Spleen (tissue), 13 donors: ENCODE measurements at places on chromosomes 3 and 15. TPM values are rescaled to one million over a fixed set of nuclear protein-coding genes. Genes with fewer than 3 reads are reported as not detected.

DNA sequence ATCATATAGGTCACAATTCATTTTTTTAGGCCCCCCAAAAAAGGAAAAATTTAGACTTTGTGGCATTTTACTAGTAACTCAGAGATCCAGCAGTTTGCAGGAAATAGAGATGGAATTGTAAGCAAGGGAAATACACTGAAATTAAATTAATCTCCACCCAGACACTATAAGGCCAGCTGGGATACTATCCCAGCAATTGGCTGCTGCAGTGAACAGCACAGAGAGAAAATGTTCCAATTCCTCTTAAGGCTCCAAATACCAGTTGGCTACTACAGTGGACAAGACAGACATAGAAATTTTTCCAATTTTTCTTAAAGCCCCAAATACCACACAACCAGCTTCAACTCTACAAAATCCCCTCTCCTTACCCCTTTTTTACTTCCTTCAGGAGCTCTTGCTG is 78.9 kb downstream of the ULK4 start:
- no peak for DNase-seq

- DNase-seq = peak; percentile 72
These were observed 1.1 kb downstream of the HEG1 start for GRCh38 chr3:125054449-125055329.

GRCh38 chr3:89851974-89852621 is 744.7 kb downstream of the EPHA3 start:
- DNase-seq = no peak

Gene WDR53
- 16.6 TPM for polyA plus RNA-seq
